RPMI8226 (cell line): ENCODE measurements at places on chromosomes 6 and 20.
A peak's percentile ranks its signal among the peaks of the same experiment; 100 is the strongest.

GRCh38 chr6:39347906-39348585, 25.5 kb upstream of the KCNK16 start:
- peak; percentile 56 for DNase-seq

GRCh38 chr6:96864216-96865054, 27.2 kb upstream of the GPR63 start:
- DNase-seq, result no peak

GRCh38 chr6:134830940-134831339, 119.0 kb downstream of the ALDH8A1 start:
- DNase-seq, result no peak

- no peak for DNase-seq
Observed at GRCh38 chr6:55034752-55035151, 139.6 kb upstream of the HCRTR2 start.

DNA sequence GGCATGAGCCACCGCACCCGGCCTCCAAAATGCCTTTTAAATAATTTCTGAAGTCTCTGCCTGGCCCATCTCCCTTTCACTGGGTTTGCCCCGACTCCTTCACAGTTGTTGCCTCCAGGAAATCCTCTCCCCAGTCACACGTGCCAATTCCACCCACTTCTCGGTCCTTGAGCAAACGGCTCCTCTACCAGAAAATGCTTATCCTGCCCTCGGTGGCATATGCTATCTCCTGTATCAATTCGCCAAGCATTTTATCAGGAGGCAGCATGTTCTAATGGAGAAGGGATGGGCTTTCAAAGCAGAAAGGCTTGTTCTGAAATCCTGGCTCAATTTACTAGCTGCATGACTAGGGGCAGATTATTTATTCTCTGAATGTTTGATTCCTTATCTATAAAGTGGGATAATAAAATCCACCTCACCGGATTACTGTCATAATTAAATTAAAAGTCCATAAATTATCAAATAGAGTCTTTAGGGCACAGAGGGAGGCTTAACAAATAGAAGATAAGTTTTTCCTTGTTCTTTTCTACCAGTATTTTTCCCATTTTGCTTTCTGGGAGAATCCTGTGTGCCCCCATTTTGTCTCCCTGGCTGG, 66.3 kb downstream of the PPP1R3G start:
- DNase-seq, result no peak

DNA sequence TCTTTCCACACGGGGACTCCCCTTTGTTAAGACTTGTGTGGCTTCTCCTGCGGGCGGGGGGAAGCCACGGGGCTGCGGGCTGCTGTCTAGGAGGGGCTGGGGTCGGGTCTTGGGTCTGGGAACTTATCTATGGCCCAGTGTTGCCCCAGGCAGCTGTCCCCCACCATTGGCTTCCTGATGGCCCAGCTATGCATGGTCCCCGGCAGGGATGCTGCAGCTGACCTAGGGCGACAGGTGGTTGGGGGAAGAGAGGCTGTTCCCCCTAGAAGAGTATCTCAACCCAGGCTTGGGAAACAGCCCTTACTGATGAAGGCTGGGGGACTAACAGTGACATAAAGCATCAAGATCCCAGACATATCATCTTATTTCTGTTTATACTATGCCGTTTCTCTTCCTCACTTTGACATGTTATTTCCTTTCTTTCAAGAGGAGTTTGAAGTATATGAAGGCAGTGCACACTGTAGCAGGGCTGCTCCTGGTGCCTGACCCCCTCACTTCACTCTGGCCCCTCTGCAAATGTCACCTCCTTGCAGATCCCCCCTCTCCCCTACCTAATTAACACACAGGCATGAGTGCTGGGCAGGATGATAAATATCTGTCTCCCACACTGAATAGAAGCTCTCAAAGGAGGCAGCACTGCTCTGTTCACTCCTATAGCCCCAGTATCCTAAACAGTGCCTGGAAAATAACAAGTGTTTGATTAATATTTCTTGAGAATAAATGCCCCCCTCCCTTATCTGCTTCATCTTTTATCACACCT, 87.0 kb downstream of the HIVEP2 start:
- peak; percentile 5 for DNase-seq

GRCh38 chr20:16314748-16315159, 258.5 kb downstream of the KIF16B start:
- DNase-seq, result no peak
